ENCODE measurements at places on chromosomes 1 and 21.

GRCh38 chr1:67431156-67431765, 1.1 kb upstream of the SERBP1 start:
- DNase-seq = no peak

DNA sequence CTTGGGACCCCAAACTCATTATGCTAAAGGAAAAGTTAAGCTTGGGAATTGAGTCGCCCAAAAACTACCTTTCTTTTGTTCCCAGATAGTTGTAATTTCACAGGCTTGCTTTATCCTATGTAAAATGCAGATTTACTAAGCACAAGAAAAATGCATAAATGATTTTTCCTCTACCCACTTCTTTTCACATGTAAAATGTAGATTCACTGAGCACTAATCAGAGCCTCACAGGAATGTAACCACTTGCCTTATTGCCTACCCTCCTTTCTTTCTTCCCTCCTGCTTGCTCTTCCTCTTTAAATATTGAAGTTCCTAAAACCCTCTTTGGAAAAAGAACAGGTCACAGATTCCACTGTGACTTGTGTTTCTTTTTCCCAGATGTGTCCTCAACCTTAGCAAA, 18.3 kb downstream of the CAPN8 start:
- DNase-seq = no peak

DNA sequence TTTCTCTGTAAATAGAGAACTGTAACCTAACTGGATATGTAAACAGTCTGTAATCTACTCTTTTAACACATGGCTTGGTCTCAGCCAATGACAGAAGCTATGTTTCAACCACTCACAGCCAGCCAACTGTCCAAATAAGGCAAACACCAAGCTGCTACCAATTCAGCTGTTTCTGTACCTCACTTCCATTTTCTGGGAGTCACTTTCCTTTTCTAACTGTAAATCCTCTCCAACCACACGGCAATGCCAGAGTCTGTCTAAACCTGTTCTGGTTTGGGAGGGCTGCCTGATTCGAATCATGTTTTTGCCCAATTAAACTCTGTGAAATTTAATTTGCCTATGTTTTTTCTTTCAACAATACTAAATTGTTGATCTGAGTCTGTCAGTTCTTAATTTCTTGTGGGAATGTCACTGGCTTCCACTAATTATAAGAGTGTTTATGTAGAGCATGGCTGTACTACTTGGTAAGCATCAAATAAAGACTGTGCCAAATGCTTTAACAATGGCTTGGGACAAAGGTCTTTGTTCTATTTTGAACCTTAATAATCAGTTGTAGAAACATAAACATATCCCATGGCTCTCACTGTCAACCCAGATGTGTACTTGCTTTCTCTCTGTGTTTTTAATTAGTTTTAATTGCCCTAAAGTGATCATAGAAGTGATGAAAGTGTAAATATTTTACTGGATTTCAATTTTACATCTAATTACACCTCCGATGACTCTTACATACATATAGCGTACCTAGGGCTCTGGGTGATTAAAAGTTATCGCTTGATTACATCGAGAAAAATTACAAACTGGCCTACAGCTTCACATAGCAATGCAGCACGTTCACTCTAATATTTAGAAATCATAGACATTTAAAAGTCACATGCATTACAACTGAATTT, 1144.6 kb upstream of the TMPRSS15 start:
- DNase-seq = no peak

DNA sequence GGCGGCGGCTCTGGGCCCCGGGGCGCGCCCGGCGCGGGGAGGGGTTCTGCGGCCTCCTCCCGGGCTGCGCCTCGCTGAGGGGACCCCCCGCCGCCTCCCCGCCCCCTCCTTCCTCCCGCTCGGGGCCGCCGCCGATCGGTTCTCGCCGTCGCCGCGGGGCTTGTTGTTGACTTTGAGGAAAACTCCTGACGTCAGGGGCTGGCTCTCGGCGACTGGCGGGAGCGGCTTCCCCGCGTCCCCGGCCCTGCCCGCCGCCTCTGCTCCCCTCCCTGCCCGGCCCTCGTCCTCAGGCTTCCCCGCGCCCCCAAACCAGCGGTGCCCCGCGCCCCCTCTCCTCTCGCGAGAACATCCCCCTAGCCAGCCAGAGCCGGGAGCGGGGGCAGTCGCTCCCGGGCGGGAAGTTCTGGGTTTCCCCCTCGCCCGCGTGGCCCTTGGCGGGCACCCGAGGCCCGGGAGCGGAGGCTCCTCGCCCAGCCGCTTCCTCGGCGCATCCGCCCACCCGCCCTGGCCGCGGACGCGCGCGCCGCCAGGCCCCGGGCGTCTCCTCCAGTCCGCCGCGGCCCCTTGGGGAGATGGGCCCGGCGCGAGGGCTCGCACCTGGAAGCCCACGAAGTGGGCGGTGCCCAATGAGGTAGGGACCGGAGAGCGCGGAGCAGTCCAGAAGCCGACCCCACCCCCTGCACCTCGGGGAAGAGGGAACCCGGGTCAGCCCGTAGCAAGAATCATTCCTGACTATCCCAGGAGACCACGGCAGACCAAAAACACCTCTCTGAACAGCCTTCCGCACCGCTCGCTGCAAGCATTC, 611 bp upstream of the AKT3 start:
- DNase-seq = peak; percentile 78

DNA sequence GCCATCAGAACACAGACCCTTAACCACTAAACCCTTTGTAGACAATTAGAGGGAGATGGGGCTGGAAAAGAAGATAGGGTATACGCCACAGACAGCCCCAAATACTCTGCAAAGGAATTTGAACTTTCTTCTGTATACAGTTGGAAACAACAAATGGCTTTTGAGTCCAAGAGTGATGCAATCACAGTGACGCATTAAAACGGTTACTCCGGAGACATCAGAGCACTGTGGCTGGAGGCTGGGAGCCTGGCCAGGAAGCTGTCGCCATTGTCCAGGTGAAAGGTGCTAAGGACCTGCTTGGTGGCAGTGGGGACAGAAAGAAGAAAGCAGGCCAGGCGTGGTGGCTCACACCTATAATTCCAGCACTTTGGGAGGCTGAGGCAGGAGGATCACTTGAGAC, 4.2 kb downstream of the FLAD1 start:
- DNase-seq = no peak

- no peak for DNase-seq
Observed at GRCh38 chr1:40311692-40312091, 5.4 kb downstream of the COL9A2 start.

DNA sequence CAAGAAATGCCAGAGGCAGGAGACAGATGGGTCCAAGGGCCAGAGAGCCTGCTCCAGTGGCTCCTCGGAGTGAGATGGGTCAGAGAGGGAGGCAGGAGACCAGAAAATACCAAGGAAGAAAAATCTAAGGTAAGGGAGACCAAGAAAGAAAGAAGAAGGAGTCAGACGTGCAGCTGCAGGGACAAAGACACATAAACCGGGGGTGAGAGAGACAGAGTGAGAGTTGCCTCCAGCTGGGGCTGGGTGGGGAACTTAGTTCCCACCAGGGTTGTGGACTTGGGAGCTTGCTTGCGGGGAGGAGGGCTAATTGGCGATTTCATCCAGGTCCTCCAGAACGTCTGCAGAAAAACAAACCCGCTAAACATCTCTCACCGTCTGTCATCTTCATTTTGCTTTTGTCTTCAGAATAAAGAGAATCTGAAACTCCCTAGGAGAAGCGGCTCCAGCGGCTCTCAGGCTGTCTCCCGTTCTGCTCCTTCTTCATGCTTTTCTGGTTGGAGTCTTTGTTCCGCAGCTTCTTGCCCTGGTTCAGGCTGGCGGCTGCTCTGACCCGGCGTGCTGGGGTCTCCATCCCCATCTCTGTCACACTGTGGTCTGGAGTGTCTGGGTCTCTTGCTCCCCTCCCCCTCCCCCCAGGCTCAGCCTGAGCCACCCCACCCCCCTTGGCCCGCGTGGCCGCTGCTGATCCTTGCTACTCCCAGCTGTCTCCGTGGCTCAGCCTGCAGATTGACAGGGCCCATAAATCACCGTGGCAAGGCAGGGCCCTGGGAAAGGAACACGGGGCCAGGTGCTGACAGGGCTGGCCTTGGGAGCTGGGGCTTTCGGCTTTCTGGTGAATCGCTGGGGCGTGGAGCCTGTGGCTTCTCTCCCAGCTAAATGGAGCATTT, 66.6 kb downstream of the UBIAD1 start:
- DNase-seq = no peak

GRCh38 chr1:11134251-11134897, 34.7 kb upstream of the EXOSC10 start:
- no peak for DNase-seq

DNA sequence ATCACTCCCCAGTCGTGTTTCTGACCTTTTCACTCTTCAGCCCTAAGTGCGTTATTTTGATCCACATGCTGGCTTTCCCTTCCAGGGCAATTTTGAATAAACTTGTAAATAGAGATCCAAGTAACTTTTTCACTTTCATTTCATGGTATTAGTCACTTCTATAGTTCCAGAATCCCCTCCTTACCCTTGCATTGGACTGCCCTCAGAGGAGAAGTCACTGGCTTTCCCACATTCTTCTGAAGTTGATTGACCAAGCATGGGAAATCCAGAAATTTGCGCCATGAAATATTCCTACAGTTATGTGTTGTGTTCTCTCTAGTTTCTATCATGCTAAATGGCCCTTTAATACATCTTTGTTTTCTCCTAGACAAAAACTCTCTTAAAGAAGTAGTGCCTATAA, 177.3 kb upstream of the GORAB start:
- DNase-seq = no peak

DNA sequence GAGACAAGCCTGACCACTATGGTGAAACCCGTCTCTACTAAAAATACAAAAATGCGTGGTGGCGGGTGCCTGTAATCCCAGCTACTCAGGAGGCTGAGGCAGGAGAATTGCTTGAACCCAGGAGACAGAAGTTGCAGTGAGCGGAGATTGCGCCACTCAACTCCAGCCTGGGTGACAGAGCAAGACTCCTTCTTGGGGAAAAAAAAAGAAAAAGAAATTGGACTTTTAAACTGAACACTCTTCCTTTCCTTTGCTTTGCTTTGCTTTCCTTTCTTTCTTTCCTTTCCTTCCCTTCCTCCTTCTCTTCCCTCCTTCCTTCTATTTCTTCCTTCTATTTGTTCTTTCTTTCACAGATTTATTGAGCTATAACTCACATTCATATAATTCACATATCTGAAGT, 43.3 kb upstream of the PUM1 start:
- no peak for DNase-seq

- DNase-seq = no peak
Observed at GRCh38 chr1:2480986-2481364, 4.9 kb downstream of the PLCH2 start.

- DNase-seq = no peak
Observed at GRCh38 chr1:228902781-228903433, 167.6 kb downstream of the RHOU start.

GRCh38 chr1:2215329-2215728, 12.8 kb upstream of the SKI start:
- DNase-seq = no peak

All from GM10248 (cell line).